ENCODE measurements at places on chromosomes 13 and 19.

DNA sequence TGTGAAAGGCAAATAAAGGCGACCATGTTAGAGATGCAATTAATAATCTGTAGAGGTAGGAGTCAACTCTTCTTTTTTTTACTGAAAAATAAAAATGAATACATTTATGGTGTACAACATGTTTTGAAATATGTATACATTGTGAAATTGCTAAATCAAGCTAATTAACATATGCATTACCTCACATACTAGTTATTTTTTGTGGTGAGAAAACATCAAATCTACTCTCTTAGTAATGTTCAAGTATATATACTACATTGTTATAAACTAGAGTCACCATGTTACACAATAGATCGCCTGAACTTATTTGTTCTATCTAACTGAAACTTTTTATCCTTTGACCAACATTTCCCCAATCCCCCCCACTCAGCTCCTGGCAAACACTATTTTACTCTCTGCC, 143.2 kb downstream of the POU4F1 start:
- DNase-seq, result no peak

DNA sequence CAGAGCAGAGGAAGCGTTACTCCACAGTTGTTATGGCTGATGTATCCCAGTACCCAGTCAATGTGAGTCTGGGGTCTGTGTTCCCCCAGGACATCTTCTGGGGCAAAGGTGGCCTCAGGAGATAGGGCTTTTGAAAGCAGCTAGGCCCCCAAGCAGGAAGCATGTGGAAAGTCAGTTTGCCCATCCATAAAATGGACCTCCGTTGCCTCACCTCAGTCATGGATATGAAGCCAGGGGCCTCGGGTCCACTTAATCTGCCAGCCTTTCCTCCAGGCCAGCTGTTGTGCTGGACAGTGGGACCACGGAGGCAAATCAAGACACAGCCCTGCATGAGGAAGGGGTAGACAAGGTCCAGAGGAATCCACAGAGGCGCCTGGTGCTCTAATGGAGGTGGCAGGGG, 3.3 kb downstream of the EPS8L1 start:
- DNase-seq, result no peak

GRCh38 chr19:18434411-18435175, 3.3 kb downstream of the ISYNA1 start:
- no peak for DNase-seq

- no peak for DNase-seq
Observed at GRCh38 chr13:112175162-112176075, 108.5 kb downstream of the SOX1 start.

DNA sequence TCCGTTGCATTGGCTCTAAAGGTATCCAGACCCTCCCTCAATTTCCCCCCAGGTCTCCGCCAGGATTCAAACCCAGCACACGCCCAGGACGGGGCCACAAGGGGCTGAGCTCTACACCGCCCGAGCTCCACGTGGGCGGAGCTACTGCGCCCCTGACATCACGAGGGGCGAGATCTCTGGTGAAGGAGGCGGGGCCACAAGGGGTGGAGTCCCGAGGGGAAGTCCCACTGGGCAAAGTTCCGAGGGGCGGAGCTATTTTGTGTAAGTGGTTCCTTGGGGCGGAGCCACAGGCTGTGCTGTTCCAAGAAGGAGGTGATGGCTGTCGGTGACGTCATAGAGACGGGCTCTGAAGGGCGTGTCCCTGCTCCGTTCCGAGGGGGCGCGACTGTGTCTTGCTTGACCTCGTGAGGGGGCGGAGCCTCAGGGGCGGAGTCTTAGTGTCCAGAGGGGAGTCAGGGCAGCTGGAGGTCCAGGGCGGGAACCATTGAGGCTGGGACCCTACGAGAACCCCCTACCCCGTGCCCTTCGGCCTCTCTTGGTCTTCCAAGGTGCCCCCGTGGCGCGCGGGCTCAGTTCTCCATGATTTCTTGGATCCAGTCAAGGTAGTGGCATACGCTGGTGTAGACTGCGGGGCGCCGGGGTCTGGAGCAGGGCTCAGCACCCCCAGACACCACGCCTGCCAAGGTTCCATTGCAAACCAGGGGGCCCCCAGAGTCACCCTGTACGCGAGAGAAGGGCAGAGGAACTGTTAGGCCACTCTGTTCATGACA, 1.3 kb upstream of the KLK8 start:
- peak; percentile 89 for DNase-seq

GRCh38 chr13:27483421-27483820, 33.1 kb upstream of the MTIF3 start:
- no peak for DNase-seq

DNA sequence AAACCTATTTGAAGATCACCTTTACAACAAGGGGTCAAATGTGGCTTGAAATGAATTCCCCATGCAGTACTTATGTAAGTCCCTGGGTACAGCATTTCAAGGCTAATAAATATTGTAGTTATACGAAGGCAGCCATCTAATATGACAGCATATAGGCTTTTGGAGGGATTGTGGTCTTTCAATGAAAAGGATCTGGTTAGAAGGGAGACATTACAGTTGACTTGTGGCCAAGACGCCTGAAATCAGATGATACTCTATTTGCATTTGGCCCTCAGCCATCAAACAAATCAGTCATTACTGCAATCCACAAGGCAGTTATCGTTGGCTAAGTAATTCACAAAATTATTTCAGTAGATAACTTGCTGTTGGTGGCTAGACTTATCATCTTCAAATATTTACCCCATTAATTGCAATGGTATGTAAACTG, 242.7 kb downstream of the DCLK1 start:
- DNase-seq, result no peak

- DNase-seq, result no peak
Observed at GRCh38 chr13:114167426-114167825, 11.6 kb upstream of the CFAP97D2 start.

DNA sequence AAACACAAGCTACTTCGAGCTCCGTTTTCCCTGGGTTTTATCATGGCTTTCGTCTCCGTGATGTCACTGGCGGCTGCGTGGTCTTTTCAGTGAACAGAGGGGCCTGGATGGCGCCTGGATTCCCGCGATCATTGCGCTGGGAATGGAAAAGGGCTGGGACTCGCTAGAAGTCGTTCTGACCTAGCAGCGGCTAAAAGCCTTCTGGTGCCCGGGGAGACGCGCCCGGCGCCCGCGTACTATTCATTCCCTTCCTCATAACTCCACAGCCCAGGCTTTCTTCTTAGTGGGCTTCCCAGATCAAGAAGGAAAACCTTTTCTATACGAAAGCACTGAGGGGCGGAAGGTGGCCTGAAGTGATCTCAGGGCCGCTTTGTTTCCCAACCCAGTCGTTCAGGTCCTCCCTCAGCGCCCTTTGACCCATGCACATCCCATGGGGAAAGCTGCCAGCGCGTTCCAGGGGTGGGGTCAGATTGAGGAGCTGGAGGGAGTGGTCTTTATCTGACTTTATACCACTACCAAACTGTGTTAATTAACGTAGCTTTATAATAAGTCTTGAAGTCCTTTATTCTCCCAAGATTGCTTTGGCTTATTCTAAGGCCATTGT, 96.6 kb downstream of the ELF1 start:
- peak; percentile 6 for DNase-seq

DNA sequence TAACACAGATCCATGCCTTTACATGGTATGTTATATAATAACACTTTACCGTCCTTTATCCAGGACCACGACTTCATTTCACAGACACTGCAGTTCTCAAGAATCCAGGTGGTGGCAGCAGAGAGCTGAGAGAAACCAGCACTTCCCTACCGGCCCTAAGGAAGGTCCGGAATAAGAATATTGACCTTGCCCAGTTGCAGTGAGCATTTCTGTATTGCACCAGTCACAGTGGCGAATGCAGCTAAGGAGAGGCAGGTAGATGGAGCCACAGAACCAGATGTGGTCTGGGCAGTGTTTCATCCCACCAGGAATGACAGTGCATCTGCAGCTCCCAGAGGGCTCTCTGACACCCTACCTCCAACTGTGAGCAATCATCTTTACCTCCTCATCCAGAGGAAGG, 44.6 kb downstream of the ZNF787 start:
- peak; percentile 70 for DNase-seq

GRCh38 chr13:80903911-80904310, 563.0 kb upstream of the SPRY2 start:
- no peak for DNase-seq

- DNase-seq, result peak; percentile 71
Observed at GRCh38 chr19:33868788-33869412, 72.2 kb downstream of the KCTD15 start.

DNA sequence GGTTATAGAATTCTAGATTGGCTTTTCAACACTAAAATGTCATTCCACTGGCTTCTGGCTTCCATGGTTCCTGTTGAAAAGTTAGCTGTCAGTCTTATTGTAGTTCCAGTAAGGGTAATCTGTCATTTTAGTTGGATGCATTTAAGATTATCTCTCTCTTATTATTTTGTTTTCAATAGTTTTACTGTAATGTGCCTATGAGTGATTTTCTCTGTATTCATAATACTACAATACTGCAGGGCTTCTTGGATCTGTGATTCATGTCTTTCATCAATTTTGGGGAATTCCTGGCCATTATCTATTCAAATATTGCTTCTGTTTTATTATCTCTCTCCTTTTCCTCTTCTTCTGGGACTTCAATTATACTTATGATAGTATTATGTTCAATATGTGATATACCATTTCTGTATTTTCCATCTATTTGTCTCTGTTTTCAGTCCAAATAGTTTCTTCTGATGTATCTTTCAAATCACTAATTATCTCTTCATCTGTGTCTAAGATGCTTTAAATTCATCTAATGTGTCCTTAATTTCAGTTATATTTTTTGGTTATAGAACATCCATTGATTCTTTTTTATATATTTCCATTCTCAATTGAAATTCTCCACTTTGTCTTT, 101.5 kb downstream of the KCTD15 start:
- DNase-seq, result no peak
